ENCODE measurements at places on chromosomes 1 and 21. TPM values are rescaled to one million over a fixed set of nuclear protein-coding genes. Genes with fewer than 3 reads are reported as not detected.
A peak's percentile ranks its signal among the peaks of the same experiment; 100 is the strongest.

The GRHL3 gene
- 8.1 TPM for total RNA-seq

The FMN2 gene
- total RNA-seq: 0.27 TPM

The TRABD2B gene
- total RNA-seq: 2.1 TPM

The FAM131C gene
- not detected for total RNA-seq

The DIO1 gene
- total RNA-seq: not detected

GRCh38 chr1:202966006-202966898 is 805 bp downstream of the CYB5R1 start:
- DNase-seq: peak; percentile 21

- DNase-seq: no peak
These were observed 71.0 kb downstream of the ACTL8 start for GRCh38 chr1:17826165-17826488.

GRCh38 chr1:225253784-225254183 is 174.1 kb downstream of the LBR start:
- no peak for DNase-seq

- no peak for DNase-seq
These were observed 7.2 kb downstream of the ATP1B1 start for GRCh38 chr1:169113613-169114119.

DNA sequence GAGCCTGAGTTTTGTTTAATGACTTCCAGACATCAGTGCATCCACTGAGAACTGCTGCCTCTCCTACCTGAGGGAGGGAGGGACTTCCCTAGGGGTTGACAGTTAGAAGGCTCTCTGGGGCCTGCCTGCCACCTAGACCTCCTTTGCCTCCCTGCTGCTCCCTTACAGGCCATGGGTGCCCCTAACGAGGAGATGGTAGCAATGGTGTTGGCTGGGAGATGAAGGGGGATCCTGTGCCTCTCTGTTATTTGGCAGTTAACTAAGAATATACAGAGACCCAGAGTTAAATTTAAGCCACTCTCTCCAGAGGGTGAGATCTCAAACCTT is 66.1 kb downstream of the UBE2U start:
- DNase-seq: no peak

DNA sequence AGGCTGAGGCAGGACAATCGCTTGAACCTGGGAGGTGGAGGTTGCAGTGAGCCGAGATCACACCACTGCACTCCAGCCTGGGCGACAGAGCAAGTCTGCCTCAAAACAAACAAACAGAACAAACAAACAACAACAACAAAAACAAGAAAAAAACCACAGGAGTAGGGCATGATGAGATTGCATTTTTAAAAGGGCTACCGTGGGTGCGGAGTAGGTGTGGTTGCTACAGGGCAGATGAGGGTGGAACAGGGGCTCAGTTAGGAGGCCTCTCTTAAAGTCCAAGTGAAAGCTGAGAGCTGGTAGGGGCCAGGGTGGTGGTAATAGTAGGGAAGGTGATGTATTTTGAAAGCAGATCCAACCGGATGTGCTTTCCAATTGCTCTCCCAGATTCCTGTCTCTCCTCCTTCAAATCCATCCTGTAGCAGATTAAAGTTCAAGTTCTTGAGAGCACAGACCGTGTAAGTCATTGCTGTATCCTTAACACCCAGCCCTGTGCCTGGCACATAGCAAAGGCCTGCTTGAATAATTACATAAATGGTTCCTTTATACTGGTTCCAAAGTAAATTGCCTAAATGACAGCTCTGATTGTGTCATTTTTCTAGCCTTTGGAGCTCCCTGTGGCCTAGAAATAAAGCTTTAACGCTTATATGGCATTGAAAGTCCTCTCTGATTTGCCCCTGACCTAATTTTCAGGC is 4.2 kb upstream of the LINGO4 start:
- DNase-seq: no peak

DNA sequence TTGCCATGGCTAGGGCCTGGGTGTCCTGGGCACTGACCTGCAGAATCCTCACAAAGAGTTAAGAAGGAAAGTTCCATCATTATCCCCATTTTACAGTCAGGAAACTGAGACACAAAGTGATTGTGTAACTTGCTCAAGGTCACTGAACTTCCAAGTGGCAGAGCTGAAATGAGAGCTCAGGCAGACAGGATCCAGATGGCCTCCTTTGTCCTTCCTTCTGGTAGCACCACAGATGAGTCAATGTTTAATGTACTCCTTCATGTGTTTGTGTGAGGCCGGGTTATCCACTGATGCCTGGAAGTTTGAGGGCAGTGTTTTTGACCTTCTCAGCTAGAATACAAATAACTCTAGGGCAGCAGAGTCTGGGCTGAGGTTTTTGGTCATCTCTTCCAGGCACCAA is 207.0 kb downstream of the TNR start:
- no peak for DNase-seq

DNA sequence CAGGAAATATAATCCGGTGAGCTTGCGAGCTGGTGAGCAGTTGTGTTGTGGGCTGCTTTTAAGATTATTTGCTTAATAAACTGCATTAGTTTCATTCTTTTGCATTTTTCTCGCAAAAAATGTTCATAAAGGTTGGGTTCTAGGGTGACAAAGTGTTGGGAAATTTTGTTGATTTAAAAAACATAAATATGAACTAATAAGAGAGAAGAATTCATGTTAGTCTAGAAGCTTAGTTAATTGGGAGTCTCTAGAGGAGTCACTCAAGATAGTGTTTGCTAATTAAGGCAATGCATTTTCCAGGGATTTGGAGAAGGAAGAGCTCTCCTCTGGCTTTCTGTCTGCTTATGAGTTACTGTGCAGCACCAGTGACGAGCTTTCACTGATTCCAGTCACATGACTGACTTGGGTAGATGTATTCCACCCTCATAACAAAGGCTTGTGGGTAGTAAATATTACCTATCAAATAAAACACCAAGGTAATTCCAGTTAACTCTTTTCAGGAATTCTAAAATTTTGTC is 417.0 kb downstream of the PTBP2 start:
- no peak for DNase-seq

GRCh38 chr1:239263801-239264200 is 122.6 kb upstream of the CHRM3 start:
- DNase-seq: no peak

DNA sequence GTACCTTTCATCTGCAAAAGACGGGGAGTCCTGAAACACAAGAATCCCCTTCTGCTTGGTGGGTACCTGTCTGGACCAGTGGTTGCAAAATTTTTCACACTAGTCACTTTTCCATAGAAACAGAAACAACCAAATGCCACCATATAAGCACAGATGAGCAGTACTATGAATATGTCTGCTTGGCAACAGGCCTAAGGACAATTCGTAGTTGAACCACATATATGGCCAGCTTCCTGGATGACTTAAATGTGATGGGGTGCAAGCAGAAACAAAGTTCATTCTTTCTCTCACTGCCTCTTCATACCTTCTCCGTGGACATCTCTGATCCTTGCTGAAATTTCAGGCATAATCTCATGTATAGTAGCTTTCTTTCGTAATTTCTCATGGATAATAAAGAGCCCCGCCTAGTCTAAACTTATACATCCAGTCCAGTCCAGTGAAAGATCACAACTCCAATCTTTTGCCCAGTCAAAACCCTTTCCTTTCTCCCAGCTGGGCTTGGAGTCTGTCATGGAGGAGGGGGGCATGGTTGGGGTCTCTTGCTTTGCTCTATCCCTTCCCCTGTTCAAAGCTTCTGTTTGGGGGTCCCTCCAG is 7.0 kb downstream of the FCAMR start:
- no peak for DNase-seq

DNA sequence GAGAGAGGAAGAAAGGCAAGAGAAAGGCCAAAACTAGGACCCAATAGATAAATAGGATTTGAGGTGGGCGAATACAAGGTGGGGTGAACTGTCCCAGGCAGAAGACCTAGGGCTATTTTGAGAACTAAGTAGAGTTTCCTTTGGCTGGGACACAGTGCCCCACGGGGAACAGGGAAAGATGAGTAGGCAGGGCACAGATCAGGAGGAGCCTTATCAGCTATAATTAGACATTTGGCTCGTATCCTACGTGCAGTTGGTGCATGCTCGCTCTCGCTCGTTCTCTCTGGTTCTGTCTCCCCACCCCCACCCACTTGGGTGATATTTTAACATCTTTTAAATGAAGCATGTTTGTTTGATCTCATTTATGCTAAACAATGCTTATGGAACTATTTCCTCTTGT is 235.0 kb upstream of the JUN start:
- DNase-seq: no peak

DNA sequence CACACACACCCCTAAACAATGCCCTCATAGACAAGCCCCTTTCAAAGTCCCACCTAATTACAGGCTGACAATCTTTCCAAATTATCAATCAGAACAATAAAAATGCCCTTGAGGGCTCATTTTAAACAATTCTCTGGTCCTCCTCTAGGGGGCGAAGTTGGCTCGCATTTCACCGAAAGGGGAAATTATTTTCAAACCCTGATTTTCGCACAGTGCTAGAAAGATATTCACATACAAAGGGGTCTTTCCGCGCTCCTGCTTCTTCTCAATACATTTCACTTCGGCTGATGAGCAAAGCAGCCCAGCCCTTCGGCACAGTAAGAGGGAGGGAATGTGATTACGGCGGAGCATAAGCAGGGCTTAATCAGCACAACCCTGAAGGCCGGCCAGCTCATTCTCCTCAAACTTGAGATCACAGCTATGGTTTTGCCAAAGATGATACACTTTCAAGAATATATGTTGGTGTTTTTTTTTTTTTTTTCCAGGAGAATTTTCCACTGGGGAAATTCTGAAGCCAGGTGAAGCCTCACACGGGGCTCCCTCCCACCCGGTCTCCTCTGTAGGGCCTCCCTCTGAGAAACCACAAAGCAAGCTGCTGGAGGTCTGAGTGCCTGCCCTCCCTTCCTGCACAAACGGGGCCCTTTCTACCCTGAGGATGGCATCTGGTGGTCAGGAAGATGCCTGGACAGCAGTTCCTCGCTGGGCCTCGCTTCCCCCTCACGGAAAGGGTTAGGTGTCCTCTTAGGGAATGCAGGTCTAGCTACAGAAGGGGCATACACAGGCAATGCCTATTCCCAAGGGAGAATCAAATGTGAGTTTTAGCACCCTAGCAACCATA is 66.9 kb downstream of the GNG12 start:
- DNase-seq: no peak

DNA sequence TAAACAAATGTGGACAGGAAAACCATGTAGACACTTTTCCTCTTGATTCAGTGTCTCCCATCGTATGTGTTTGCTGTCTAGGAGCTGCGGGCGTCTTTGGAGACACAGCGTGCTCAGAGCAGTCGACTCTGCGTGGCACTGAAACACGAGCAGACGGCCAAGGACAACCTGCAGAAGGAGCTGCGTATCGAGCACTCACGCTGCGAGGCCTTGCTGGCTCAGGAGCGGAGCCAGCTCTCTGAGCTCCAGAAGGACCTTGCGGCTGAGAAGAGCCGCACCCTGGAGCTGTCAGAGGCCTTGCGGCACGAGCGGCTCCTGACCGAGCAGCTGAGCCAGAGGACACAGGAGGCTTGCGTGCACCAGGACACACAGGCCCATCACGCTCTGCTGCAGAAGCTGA is 27.2 kb upstream of the DIP2A start:
- no peak for DNase-seq

DNA sequence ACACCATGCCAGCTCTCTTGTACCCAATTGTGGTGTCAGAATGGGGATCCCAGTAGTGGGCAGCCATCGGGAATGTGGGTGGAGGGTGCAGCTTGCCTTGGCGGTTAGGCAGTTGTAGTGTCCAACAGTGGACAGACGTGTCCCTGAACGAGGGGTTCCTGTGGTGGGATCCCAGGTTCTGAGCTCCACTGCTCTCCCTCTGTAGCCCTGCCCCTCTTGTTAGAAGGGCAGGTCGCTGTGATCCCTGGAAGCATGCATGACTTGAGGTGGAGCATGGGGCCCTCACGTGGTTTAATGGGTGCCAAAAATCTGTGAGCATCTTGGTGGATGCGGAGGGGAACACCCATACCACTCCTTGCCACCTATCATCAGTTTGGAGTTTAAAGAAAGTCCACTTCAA is 4.3 kb downstream of the GALNT2 start:
- DNase-seq: no peak

Data from prostate gland (tissue), 2 donors.